ENCODE measurements at places on chromosomes 7 and 10.

GRCh38 chr7:92644406-92645113 is 54.4 kb upstream of the FAM133B start:
- no peak for DNase-seq

DNA sequence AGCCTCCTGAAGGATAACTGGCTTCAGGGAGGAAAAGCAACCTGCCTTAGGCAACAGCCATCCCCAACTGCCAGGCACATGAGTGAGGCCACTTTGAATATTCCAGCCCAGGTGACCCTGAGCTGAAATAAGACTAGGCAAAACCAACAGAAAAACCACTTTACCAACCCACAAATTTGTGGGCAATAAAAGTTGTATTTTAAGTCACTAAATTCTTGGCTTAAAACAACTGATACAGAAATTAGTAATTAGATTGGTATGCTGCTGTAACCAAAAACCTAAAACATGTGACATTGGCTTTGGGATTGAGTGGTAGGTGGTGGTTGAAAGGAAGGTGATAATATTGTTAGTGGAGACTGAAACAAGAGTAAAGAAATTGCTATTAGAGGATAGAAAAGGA is 39.9 kb downstream of the ABCB4 start:
- no peak for DNase-seq

DNA sequence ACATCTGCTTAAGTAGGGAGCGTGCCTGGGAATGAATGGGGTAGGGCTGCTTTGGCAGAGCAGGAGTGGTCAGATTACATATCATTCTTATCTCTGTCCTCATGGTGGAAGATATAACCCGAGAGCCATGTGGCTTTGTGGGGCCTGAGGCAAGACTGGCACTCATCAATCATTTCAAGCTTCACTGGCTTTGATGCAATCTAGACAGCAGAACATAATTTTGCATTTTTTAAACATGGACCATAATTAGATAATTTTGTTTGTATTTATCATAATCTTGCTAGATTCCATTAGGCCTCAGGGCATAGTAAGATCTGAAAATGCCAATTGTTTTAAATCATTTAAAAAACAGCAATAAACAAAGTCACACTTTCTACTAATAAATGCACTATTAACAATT is 480.3 kb downstream of the NXPH1 start:
- no peak for DNase-seq

- no peak for DNase-seq
Observed at GRCh38 chr7:141436139-141436538, 115.1 kb upstream of the AGK start.

- DNase-seq = no peak
Observed at GRCh38 chr7:102260856-102261255, 25.8 kb upstream of the SH2B2 start.

GRCh38 chr10:63137306-63137705 is 4.2 kb downstream of the NRBF2 start:
- DNase-seq = no peak

GRCh38 chr7:99112979-99113378 is 30.9 kb downstream of the SMURF1 start:
- DNase-seq = no peak

- no peak for DNase-seq
Observed at GRCh38 chr10:109173937-109174336, 749.4 kb downstream of the XPNPEP1 start.

DNA sequence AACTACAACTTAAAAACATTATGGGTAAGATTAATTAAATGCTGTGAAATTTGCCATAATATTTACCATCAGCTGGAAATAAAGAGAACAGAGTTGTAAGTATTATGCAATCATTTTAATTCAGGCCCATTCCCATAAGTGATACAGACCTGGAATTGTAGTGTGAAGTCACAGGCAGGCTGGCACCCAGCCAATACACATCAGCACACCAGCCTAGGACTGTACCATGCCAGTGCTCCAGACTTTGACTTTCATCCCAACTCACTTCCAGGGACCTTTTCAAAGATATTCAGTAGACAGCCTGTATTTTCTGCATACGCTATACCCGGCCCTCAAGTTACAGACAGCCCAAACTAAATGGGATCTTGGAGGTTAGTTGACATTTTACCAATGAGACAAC is 143.3 kb downstream of the TES start:
- DNase-seq = no peak

DNA sequence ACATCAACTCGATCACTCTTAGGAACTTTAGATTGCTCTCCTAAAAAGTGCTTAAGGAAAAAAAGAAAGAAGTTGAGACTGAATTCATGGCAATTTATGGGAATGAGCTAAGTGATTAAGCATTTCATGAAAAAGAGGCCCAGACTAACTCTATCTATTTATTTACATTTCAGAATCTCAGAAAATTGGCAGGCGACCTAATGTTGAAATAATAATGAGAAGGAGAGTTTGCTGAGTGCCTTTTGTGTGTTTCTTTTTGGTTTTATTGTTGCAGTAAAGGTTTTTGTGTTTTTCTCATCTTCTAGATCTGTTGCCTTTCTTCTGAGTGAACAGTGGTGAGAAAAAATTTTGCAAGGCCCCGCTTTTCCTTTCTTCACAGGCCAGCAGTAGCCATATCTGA is 3.8 kb downstream of the GRK5 start:
- DNase-seq = no peak

GRCh38 chr10:21078410-21079329 is 181.6 kb upstream of the NEBL start:
- no peak for DNase-seq

DNA sequence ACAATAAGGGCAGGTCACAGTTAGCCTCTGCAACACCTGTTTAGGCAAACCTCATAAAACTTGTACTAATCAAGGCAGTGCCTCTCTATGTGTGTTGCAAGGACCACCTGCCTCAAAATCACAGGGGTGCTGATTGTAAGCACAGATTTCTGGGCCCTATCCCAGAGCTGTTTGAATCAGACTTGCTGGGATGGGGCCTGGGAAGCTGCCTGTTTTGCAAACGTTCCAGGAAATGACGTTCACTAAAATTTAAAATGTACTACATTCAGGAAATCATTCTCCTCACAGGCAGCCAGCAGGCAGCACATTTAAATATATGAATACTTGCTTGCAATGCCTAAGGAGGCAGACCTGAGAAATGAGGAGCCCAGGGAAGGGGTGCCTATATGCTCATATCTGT is 4.3 kb upstream of the GRM8 start:
- DNase-seq = no peak

DNA sequence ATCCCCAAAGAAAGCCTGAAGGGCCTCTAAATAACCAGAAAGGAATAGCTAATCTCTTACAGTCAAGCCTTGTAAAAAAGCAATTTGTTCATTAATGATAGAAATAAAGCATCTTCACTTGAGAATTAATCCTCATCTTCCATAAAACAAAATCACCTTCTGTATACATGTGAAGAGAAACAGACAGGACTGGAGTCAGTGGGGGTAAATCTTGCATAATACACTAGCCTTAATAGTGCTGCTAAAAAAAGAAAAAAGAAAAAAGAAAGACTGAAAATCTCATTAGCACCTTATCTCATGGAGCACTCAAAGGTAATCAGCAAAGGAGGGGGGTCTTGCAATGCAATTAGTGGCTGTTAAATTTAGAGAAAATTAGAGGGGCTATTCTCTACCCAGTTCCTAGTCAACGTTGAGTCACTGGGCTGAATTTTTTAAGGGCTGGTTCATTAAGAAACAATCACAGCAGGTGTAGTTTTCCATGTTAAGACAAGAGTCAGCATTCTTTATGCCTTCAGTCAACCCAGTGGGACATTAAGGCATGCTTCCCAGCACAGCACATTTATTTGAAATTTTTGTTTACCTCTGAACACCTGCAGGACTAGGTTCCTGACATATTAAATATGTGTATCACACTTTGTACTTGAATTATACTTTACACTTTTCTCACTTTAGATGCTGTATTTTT is 1455.7 kb upstream of the CELF2 start:
- DNase-seq = no peak

- DNase-seq = no peak
Observed at GRCh38 chr7:91494450-91494849, 230.2 kb downstream of the FZD1 start.
